ENCODE measurements at places on chromosomes 4 and X.

- DNase-seq = no peak
Observed at GRCh38 chrX:53044995-53045394, 3.6 kb upstream of the GPR173 start.

DNA sequence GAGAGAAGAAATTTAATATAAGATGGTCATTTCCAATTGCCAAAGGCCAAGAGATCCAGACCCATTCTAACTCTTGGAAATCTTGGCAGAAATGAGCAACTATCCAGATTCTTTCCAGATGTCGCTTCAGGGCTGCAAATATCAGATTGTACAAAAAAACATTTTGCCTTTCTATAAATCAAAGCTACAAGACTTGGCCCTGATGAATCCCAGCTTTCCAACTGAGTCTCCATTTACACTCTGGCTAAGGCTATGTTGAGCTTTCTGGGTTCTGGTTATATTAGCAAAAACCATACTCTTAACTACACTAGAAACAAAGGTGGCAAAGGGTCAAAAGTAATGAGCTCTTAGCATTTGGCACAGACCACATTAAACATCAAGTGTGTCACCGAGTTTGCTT, 345.8 kb downstream of the OPHN1 start:
- no peak for DNase-seq

- no peak for DNase-seq
Observed at GRCh38 chr4:147790412-147790811, 58.5 kb downstream of the ARHGAP10 start.

GRCh38 chr4:138401334-138401733, 159.2 kb upstream of the SLC7A11 start:
- no peak for DNase-seq

DNA sequence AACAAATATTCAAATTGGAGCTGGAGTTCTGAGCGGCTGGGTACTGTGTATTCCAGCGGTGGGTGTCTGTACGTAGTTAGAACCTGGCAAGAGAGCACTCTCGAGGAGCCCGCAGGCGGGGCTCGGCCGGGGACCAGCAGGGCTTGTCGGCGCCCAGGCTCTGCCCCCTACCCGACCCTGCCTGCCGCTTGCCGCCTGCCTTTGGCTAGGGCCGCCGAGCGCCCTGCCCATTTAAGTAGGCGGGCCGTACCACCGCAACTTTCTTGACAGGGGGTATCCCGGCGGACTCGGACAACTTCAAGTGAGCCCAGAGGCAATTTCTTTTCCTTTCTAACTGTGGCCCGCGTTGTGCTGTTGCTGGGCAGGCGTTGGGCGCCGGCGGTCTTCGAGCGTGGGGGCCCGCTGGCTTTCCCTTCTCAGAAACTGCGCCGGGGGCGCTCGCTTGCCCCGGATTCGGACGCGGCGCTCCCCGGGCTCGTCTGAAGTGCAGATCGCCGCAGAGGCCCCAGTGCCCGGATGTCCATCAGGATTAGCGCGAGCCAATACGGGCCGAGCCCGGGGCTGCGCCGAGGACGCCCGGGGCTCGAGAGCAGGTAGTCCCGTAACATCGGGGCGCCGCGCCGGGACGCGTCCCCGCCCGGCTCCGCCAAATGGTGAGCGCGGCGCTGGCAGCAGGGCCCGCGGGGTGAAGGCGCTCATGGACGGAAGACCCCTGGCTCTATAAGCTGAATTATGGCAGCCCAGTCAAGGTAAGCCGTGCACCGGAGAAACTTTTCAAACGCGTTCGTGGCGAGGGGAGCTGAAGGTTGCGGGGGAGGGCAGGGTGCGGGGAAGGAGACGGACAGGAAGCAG, 72.1 kb downstream of the AFF1 start:
- peak; percentile 77 for DNase-seq

GRCh38 chr4:110735686-110736085, 112.8 kb upstream of the PITX2 start:
- no peak for DNase-seq

GRCh38 chrX:1316527-1316926, 20.1 kb upstream of the IL3RA start:
- no peak for DNase-seq

DNA sequence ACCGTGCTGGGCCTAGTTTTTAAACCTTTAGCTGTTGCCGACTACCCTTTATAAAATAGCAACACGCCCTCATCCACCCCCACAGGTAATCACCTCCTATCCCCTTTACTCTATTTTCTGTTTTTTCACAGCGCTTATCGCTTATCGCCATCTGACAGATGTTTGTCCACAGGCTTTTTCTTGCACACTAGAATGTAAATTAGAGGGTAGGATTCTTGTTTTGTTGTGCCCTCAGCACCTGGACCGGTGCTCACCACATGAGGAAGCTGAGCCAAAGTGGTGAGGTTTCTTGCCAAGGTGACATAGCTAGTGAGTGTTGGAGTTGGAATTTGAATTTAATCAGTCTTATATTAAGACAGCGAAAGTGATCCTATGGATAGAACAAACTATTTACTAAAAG, 2.9 kb upstream of the RBBP7 start:
- no peak for DNase-seq

- DNase-seq = peak; percentile 33
Observed at GRCh38 chrX:1392376-1393068, 609 bp upstream of the SLC25A6 start.

- peak; percentile 7 for DNase-seq
Observed at GRCh38 chr4:90127223-90127705, at the start of gene CCSER1. Gene CCSER1, plus strand, starts transcription at chr4:90127394.

- DNase-seq = no peak
Observed at GRCh38 chr4:79330720-79331119, 4.9 kb upstream of the NAA11 start.

GRCh38 chr4:152724494-152724893, 44.7 kb upstream of the TMEM154 start:
- no peak for DNase-seq
